ENCODE measurements at places on chromosomes 12 and 14. TPM values are rescaled to one million over a fixed set of nuclear protein-coding genes. Genes with fewer than 3 reads are reported as not detected.
A peak's percentile ranks its signal among the peaks of the same experiment; 100 is the strongest.

Gene KLRK1
- not detected for total RNA-seq

Gene DIO2
- total RNA-seq = 101 TPM

Gene FAM186B
- total RNA-seq = 0.26 TPM

Gene ACOT4
- 0.10 TPM for total RNA-seq

Gene ACSS3
- total RNA-seq = 0.85 TPM

Gene PRH2
- total RNA-seq = not detected

Gene M6PR
- 157 TPM for total RNA-seq

Gene POTEM
- total RNA-seq = not detected

Gene SYNJ2BP
- 29.9 TPM for total RNA-seq

GRCh38 chr14:95683793-95684192 is 2.4 kb upstream of the TCL1B start:
- no peak for DNase-seq

- DNase-seq = no peak
Measured at GRCh38 chr12:57579011-57579410, 12.0 kb upstream of the PIP4K2C start.

DNA sequence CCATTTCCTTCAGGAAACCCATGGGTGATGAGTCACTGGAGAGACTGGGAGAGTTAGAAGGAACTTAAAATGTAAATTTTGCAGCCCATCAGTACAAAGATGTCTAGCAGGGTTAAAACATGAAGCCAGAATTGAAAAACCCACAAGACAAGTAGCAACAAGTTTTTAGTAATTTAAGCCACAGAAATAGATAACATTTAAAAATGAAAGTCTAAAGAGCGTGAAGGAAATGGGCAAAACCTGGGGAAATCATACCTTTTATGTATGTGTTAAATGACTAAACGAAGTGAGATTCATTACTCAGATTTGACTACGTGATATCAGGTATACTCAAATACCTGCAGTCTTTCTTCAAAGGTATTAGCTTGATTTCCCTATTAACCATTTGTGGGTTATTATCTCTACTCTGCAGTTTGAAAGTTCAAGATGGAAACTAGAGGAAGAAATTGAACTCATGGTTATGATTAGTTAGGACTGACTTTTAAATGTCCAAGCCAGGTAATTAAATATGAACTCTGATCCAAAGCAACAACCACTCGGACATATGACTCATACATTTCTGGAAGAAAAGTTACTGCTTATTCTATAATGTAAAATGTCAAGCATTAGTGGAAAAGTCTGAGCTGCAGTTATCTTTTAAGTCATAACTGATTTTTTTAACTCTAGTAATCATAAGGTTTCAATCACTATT is 84.1 kb downstream of the ITPR2 start:
- peak; percentile 34 for DNase-seq

DNA sequence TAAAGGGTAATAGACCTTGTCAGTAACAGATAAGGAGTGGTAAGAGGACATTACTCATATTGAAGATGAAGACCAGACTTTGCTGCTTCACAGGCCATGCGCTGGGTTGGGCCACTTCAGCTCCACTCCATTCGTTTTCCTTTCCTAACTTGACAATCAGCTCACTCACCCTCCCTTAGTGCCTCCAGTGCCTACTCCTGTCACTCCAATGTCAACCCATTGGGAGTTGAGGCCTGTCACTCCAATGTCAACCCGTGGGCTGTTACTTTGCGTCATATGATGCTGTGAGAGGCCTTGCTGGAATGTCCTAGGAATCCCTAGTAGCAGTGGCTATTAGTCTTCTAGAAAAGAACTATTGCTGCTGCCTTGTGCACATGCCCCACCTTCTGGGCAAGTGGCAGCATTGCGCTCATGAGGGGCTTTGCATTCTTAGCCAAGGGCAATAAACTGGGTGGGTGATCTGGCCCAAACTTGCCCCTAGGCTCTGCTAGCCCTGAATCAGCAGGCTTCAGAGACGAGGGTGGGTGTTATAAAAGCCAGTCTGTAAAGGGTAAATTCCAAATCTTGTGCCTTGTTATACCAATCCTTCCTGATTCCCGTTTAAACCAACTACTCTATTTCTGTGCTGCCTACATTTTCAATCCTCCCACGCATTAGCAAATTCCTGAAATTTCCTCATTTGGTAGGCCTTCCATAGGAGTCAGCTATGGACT is 36.1 kb downstream of the BAZ2A start:
- DNase-seq = peak; percentile 76

DNA sequence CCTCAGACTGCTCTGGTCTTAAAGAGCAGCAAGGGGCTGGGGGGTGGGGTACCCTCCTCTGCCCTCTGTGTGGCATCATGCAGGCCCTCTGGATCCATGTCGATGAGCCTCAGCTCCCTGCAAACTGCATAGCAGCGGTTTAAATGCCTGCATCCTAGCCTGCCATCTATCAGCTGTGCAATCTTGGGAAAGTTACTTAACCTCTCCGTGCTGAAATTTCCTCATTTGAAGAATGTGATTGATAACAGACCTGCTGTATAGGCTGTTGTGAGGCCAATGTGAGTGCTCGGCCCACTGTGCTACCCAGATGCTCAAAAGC is 3.8 kb downstream of the FAM181A start:
- no peak for DNase-seq

- no peak for DNase-seq
Measured at GRCh38 chr12:32493282-32493681, 93.9 kb downstream of the FGD4 start.

DNA sequence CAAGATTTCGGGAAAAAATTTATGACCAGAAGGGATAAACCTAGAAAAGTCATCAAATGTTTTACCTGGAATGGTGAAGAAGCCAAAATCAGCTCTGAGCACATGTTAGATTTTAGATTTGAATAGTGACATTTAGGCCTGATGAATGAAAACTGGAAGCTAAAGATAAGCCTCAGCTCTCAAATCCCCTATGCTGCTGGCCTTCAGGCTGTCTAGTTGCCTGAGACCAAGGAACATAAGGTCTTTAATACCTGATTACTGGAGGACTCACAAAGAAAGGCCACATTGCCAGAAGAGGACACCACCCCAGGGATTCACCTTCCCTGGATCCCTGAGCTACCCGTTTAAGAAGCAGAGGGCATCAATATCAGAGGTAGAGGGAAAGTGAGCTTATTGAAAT is 56.6 kb downstream of the BCL2L14 start:
- DNase-seq = no peak

DNA sequence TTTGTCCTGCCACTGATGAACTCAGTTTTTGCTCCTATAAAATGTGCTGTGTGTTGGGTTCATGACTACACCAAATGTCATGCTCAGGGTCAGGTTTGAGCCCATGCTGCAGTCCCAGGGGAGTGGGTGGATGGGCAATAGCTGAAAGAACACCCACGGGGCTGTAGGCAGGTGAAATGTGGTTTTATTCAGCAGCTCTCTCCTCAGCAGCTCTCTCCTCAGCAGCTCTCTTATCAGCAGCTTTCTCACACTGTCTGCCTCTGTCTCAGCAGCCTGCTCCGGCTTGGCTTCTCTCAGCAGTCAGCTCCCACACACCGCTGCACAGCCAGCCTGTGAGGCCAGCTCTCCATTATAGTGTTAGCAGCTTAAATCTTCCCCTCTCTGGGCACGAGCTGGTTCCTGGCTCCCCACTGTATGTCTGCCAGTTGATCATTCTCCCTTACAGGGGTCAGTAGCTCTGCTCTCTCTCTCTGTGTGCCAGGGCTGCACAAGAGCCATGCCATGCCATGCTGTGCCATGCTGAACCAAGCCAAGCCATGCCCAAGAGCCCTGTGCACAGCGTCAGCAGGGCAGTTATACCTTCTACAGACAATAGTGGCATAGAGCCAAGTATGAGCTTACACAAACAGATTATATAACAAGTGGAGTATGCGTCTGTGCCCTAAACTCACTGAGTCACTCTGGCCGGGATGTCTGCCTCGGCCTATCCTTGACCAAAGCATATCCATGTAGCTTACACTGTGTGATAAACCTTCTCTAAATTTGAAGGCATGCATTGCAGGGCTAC is 303.3 kb upstream of the TMPO start:
- DNase-seq = no peak

DNA sequence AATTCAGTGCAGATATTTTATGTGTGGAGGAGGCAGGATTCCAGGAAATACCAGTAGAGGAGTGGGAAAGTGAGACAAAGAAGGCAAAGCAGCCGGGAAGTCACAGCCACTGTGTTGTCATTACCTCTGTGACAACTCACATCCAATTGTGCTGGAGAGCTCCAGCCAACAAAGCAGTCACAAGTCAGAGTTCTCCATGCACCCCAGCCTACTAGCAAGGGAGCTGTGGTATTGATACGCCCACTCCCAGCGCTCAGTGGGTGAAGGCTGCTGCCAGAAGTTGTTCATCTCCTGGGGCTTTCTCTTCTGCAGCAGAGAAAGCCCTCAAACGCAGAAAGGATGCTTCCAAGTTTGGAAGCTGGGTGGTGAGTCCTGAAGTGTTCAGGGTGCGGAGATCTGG is 93.9 kb downstream of the DICER1 start:
- no peak for DNase-seq

- DNase-seq = peak; percentile 19
Measured at GRCh38 chr14:71498212-71498611, 434.0 kb upstream of the RGS6 start.

DNA sequence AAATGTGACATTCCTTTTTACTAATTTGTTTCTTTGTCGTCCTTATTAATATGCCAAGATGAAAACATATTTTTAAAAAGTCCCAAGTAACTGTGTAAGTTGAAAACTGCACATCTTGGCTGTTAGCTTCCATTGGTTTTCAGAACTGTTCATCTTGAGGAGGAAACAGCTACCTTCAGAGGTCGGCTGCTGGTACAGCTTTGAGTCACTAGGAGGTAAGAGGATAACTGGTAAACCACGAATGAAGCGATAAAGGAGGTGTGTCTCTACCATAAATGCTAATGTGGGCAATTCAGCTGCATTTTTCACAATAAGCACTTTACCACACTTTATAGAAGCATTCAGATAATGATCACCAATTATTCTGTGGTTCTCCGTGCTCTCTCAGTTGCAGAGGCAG is 137.5 kb upstream of the KRAS start:
- peak; percentile 8 for DNase-seq

- no peak for DNase-seq
Measured at GRCh38 chr14:90060312-90060964, 1.4 kb upstream of the KCNK13 start.

GRCh38 chr14:101599234-101599885 is 38.1 kb downstream of the DIO3 start:
- no peak for DNase-seq

- no peak for DNase-seq
Measured at GRCh38 chr12:49008943-49009342, 9.6 kb downstream of the PRKAG1 start.

- DNase-seq = peak; percentile 86
Measured at GRCh38 chr14:68546839-68547238, 246.0 kb downstream of the ZFP36L1 start.

DNA sequence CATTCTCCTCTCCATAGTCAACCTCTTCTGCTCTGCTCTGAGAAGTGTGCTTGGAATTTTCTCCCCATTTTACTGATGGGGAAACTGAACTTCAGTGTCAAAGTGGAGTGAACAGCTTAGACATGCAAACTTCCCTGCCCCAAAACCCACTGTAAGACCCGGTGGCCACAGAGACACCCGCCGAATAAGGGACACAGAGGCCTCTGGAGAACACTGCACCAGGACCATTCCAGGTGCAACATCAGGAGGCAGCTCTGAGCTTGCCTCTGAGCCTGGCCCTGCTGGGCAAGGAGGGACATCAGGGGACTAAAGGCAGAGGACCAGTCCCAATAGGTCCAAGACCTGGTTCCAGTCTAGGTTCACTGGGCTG is 1.7 kb downstream of the HDAC7 start:
- no peak for DNase-seq

GRCh38 chr14:67729072-67729885 is 27.6 kb downstream of the RDH12 start:
- DNase-seq = no peak

DNA sequence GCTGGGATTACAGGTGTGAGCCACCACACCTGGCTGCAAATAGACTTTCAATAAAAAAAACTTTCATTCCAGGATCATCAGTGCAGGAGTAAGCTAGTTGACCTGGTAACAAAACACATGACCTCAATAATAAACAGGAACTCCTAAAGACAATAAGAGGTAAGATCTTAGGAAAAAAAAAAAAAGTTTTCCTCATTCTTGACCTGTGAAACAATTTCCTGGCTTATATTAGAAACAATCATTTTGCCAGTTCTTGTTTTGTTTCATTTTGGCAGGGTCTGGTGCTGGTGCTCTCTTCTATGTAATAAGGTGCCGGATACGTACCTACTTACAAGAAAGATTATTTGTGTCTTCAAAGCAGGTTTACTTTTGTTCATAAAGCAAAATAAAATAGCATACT is 90.6 kb upstream of the AMN1 start:
- no peak for DNase-seq

DNA sequence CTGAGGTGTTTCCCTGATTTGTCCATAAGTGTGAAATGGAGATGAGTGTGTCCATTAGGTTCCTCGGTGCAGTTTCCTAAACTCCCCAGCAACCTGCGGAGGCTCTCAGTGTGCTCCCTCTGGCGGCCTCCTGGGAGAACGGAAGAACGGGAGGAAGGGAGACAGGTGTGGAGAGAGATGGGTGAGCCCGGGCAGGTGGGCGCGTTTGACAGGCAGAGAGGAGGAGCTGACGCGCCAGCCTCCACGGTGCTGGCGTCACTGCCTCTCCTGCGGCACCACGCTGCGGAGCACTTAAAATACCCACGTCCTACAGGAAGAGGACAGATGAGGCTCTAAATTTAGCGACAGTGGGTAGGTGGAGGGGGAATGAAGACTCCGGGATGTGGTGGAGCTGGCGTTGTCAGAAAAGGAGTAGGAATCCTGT is 26.8 kb upstream of the PEX5 start:
- no peak for DNase-seq

DNA sequence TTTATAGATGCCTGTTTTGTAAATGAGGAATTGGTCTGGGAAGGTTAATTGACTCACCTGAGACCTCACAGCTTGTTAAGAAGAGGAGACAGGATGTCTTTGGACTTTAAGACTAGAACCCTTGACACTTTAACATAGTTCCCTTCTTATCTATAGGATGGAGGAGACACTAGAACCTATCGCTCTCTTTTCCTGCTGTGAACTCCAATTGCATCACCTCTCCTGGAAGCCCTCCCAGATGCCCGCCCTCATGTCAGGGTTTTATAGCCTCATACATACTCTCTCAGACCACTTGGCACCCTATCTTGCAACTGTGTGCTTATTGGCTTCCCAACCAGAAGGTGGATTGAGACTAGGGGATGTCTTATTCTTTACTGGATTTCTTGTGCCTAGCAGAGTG is 2.5 kb upstream of the CTDSP2 start:
- DNase-seq = no peak

DNA sequence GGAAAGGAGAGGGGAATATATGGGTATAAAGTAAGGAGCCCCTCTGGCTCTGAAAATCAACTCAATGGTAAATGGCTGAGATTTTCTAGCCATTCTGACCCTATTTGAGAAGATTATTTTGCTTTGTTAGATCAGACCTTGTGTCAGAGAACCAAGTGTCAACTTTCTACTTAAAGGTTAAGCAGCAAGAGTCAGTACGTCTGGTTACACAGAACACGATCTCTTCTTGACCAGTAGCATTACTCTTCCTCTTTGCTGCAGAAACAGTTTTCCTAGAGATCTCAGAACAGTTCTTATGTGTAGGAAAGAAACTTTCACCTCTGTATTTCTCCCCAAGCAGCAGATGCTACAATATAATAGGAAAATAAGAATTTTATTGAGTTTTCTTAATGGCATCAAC is 47.4 kb upstream of the BTG1 start:
- DNase-seq = no peak

All from HFFc6 (cell line).